Stimulated activated CD4-positive, alpha-beta T cell treated with anti-CD3 and anti-CD28 coated beads, Interleukin-4, amount 100 ng/mL, for 4 hours (primary cell): ENCODE measurements at places on chromosomes 5 and 9.

DNA sequence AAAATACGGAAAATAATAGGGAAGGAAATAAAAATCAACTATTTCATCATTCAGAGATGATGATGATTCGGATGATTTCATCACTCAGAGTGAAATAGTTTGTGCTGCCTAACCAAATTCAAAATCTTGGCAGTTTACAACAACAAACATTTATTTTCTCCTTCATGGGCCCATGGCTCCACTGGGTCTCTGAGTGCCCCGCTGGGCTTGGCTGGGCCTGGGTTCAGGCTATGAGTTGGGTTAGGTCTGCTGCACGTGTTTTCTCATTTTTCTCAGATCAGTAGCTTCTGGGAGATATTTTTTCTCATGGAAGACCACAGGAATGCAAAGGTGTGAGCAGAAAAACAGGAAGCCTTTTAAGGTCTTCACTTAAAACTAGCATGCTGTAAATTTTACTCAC lies 24.0 kb upstream of the F2RL1 start:
- DNase-seq, result no peak

DNA sequence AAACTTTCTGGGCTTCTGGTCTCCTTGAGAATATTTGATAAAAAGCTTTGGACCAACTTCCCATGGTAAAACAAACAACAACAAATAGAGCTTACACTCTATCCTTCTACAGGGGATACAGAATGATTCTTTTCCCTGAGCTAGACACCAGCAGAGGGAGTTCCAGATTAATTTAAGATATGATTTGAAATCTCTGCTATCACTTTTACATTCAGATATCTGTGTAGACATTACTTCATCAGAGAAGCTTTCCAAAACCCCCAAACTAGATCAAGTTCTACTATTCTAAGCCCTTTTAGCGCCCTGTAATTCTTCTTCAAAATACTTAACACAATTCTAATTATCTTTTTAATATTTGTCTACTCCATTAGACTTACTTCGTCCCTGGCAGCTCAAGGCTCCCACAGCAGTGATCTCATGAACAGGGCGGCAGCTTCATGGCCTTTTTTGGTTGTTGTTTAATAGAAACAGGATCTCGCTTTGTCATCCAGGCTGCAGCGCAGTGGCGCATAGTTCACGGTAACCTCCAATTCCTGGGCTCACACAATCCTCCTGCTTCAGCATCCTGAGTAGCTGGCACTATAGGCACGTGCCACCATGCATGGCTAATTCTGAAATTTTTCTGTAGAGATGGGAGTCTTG lies 955 bp upstream of the GALNT12 start:
- DNase-seq, result no peak

DNA sequence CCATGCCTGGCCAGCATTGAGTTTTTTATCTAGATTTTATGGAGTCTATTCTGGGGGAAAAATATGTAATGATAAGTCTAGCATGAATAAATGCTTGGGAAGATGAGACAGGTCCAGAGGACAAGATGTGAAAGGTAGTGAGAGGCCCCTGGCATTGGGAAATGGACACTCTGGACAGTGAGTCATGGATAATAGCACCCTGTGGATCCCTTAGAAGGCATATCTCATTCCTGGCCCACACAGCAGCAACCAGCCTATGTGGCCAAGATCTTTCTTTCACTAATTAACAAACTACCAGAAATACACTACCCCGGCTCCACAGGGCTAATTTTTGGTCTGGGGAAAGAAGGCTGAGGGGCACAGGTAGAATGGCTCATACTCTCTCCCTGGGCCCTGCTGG lies 356.1 kb downstream of the TRIM32 start:
- no peak for DNase-seq

GRCh38 chr5:35285435-35285834 lies 55.1 kb upstream of the PRLR start:
- DNase-seq, result no peak
